ENCODE measurements at places on chromosomes 2 and 18.

- DNase-seq = no peak
Measured at GRCh38 chr2:56077359-56077915, 106.4 kb upstream of the CCDC85A start.

GRCh38 chr2:160208655-160209515, 8.8 kb upstream of the ITGB6 start:
- no peak for DNase-seq

DNA sequence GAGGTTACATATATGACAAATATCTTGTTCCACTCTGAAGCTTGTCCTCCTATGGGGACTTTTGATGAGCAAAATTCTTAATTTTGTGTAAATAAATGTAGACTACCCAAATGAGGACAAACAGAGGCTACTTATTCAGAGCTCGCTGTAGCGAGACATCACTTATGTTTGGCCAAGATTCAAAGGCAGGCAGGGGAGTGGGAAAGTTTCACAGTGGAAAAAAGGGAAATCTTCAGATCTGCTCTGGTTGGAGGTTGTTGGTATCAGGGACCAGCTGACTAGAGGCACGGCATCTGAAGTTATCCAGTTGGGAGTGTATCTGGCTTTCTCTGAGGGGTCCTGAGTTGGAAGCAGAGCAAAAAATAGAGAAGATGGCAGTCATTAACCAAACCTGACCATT, 1.3 kb downstream of the PLB1 start:
- no peak for DNase-seq

DNA sequence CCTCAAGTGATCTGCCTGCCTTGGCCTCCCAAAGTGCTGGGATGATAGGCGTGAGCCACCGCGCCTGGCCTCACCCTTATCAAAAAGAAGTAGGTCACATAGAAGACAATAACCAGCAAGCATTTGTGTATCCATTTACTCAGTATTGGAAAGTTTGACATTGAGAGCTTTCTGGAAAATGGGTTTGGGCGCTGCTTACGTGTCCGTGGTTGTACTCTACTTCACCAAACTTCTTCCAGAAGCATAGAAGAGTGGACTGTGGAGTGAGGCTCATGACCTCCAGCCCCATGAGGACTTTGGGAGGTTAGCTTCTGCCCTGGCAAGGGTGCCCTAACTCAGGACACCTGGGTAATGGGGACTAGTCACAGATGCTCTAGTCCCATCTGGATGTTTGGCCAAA, 3.7 kb upstream of the ODC1 start:
- DNase-seq = no peak

- no peak for DNase-seq
Measured at GRCh38 chr2:174967086-174967485, 38.1 kb downstream of the CHN1 start.
